Body of pancreas (tissue), 4 donors: ENCODE measurements at places on chromosomes 3 and 15. TPM values are rescaled to one million over a fixed set of nuclear protein-coding genes. Genes with fewer than 3 reads are reported as not detected.

ZNF35 gene
- total RNA-seq, result 3.1 TPM

GABRR3 gene
- total RNA-seq, result not detected

ADAMTS17 gene
- total RNA-seq, result 24.6 TPM

RHOA gene
- 252 TPM for total RNA-seq

GRCh38 chr3:177199206-177199760 is 2.0 kb upstream of the TBL1XR1 start:
- DNase-seq, result no peak

GRCh38 chr3:45329761-45330305 is 58.5 kb upstream of the LARS2 start:
- no peak for DNase-seq

- DNase-seq, result no peak
Measured at GRCh38 chr3:102741694-102742093, 306.9 kb downstream of the ZPLD1 start.

DNA sequence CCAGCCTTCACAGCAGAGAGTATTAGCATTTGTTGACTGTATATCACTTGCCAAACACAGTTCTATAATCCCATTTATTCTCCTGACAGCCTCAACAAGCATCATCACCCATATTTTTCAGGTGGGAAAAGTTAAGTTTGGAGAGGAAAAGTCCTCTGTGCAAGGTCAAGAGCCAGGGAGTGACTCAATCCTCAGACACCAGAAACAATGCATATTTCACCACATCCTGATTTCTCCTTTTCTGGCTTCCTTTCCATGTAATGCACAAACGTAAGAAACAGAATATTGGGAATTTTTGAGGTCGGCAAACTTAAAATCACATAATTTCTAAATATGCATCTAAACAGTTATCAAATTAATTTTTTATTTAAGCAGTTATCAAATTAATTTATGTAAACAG is 116.0 kb upstream of the GADL1 start:
- no peak for DNase-seq

- peak; percentile 28 for DNase-seq
Measured at GRCh38 chr3:172856795-172857742, 106.5 kb downstream of the ECT2 start.

DNA sequence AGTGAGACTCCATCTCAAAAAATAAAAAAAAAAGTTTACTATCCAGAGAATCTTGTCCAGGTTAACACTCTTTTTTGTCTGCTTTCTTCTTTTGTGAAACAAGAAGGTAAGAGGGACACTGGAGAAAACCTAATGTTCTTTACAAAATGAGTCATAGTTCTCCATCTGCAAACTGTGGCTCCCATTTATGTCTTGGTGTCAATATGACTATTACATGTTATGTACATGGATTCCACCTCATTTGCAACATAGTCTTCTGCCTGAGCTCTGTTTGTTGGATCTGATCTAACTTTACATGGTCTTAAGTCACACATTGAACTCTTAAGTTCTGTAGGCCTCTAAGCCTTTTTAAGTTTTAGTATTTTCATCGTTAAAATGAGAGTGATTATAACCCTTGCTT is 421.2 kb upstream of the TPRG1 start:
- no peak for DNase-seq

DNA sequence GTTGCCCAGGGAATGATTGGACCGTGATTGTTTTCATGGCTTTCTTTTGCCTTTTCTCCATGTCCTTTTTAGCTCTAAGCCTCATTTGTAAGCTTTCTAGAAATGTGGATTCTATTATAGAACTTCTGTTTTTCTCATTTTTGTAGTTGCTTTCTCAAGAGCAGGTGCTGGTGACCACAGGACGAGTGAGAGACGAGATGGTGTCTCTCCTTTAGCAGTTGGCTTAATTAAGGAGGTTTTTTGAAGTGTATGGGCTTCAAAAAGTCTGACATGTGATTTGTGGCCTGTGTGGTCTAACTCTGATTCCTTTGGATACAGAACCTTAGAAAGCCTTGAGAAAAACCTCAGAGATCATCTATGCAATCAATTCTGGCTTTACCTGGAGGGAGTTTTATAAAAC is 292.8 kb downstream of the LPP start:
- DNase-seq, result no peak

DNA sequence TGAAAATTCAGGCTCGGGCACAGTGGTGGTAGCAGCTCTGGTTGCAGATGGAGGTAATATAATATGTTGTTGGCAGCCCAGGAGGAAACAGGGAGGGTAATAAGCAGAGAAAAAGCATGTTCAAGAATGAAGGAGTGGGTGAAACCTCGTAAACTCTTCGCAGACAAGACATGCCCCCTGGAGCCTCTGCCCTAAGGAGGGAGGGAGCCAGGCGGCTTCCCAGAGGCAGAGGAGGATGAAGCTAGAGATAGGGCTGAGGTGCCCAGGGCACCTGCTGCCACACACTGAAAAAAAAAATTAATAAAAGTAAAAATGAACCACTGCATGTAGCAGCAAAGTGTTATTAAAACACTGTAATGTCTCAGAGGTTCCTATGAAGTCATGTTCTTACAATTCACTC is 137.3 kb downstream of the FOXP1 start:
- no peak for DNase-seq

GRCh38 chr3:148582126-148582525 is 115.6 kb upstream of the AGTR1 start:
- DNase-seq, result no peak

- DNase-seq, result no peak
Measured at GRCh38 chr15:78923015-78923414, 21.8 kb downstream of the CTSH start.

DNA sequence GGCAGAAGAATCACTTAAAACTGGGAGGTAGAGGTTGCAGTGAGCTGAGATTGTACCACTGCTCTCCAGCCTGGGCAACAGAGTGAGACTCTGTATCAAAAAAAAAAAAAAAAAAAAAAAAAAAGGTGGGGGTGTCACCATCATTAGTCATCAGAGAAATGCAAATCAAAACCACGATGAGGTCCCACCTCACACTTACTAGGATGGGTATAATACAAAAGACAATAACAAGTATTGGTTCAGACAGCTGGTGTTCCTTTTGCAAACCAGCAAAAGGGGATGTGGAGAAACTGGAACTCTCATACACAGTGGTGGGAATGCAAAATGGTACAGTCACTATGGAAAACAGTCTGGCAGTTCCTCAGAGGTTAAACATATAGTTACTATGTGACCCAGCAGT is 78.7 kb upstream of the TSC22D2 start:
- DNase-seq, result no peak
